ENCODE measurements at places on chromosomes 6 and 20.

DNA sequence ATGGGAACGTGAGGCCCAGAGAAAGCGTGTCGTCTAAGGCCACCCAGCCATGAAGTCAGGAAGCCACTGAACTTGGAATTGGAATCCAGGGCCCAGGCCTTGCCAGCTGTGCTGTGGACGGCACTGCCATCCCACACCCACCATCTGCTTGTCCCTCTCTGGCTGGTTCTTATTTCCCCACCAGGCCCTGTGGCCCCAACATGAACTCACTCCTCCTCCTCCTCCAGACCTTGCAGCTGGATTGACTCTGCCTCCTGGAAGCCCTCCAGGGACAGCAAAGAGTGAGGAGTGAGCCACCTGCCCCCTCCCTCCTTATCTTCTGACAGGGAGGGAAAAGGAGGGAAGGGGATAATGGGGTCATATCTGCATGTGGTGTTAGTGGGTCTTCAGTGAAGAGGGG lies 16.0 kb upstream of the IP6K3 start:
- DNase-seq: no peak

- no peak for DNase-seq
Observed at GRCh38 chr20:36950414-36951197, 902 bp downstream of the SAMHD1 start.

GRCh38 chr6:169963581-169964297 lies 212.3 kb downstream of the ERMARD start:
- DNase-seq: no peak

- no peak for DNase-seq
Observed at GRCh38 chr20:45902199-45902701, 9.7 kb downstream of the PLTP start.

GRCh38 chr20:32207626-32208498 lies at the start of the genes PLAGL2 and POFUT1:
Gene PLAGL2, minus strand, starts transcription at chr20:32207743. Its CDS starts 5,565 bp downstream, at chr20:32202178.
Gene POFUT1, plus strand, starts transcription at chr20:32207880. Its CDS starts 62 bp downstream, at chr20:32207942.
- peak; percentile 20 for DNase-seq

DNA sequence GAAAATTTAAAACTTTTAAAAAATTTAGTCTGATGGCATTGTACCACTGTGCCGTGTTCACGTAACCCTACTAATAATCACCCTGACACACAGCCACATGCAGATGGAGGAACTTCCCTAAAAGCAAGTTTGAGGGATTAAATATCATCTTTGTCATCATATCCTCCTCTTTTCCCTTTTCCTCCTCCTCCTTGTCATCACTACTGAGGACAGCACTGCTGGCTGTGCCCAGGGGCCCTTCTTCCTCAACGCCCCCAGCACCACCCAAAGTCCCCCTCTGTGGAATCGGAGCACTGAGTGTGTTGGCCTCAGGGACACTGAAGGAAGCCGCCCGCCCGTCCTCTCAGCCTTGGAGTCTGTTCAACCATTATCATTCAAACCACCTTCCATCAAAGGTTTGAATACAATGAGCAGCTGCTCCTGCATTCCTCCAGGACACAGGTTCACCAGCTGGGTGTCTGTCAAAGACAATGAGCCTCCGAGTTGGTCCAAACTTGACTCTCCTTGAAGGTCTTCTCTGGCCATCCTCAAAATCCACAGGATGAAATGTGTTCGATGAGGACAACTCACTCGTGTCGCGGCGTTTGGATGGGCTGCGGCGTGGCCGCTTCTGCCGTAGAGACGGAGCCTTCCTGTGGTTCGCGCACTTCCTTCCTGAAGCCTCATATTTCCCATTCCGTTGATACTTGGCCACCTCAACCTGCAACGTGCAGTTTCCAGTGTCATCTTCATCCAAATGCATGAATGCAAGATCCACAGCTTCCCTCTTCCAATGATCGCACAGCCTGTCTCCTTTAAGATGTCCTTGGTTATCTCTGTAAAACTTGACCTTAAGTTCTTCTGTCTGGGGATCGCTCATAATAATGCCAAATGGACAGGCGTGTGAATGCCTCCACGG lies 23.3 kb downstream of the NQO2 start:
- DNase-seq: no peak

DNA sequence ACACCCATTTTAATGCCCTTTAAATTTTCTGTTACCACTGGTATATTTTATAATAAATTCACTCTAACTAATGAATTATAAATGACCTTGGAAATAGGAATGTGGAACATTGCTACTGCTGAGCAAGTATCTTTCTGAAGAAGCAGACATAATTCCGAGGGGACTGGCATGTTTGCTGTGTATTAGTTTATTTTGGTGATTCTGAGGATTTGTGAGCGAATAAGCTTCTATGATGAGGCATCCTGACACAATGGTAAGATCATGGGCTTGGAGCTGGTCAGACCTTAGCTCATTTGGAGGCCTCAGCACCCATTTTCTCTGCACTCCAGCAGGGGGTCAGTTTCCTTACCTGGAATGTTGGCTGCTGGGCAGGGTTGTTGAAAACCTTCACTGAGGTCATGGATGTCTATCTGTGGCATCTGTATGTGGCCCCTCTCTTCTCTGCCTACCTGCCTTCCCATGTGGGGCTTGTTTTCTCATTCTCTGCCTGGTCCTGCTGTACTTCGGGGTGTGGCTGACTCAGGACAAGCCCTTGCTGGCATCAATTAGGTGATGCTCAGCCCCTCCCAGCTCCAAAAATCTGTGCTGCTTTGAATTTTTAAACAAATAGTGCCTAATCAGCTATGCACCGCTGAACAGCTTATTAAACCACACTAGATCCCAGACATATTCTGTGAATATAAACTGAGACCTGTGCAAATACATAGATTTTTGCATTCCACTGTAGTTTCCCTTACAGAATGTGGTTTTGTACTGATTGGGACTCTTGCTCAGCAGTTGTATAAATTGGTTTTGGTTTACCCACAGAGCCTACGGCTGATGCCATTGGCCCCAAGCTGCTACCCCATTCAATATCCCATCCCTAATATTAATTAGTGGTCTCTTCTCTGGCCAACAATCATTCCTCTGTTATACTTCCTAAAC lies 10.7 kb downstream of the ARID1B start:
- DNase-seq: no peak

DNA sequence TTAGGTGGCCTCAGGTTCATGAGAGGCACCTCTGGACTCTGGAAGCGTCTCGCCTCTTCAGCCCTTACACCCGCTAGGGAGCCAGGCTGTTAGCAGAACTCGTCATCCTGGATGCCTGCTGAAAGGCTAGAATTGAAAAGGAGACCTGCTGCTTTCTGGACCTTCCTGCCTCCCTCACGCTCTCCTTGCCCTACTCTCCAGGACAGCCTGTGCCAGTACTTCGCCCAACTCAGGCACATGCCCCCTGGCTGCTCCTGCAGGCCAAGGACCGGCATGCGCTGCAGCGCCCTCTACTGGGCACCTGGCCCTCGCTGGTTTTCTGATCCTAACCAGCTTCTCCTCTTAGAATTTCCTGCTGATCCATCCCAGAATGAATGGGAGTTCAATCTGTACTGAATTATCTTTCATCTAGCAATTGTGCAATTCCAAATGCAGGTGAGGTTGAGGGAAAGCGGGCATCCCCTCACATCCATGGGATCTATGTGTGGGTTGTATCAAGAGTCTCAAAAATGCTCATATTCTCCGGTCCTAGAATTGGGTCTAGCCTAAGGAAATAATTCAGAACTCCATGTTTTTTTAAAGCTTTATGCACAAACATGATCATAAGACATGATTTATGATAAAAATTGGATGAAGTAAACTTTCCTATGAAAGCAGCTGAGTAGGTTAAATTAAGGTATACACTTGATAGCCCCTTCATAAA lies 78.0 kb downstream of the PTPN1 start:
- no peak for DNase-seq

DNA sequence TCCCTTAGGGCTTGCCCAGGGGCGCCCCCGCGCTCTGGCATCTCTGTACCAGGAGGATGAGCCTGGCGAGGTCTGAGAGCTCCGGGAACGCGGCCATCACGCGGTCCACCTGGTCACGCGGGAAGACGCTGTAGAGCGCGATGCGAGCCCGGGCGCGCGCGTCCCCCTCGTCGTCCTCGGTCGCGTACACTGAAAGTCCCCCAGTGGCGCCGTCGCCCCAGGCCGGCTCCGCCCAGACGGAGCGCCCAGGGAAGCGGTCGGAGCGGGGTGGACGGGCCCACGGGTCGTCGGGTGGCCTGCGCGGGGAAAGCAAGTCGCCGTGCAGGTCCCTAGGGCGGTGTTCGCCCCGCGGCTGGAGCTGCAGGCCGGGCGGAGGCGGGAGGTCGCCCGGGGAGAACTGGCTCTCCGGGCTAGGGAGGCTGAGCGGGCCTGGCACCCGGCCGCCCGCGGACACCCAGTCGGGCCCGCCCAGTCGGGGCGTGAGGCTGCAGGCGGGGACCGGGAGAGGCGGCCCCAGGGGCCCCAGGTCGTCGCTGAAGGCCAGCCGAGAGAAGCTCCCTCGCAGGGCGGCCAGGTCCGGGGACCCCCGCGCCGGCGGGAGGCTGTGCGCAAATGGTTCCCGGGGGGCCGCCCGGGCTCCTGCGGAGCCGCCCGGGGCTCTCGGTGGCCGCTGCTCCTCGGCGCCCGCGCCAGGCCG lies 34.0 kb downstream of the ZC3H12D start:
- DNase-seq: no peak

- DNase-seq: no peak
Observed at GRCh38 chr6:14108571-14109410, 8.8 kb upstream of the CD83 start.

DNA sequence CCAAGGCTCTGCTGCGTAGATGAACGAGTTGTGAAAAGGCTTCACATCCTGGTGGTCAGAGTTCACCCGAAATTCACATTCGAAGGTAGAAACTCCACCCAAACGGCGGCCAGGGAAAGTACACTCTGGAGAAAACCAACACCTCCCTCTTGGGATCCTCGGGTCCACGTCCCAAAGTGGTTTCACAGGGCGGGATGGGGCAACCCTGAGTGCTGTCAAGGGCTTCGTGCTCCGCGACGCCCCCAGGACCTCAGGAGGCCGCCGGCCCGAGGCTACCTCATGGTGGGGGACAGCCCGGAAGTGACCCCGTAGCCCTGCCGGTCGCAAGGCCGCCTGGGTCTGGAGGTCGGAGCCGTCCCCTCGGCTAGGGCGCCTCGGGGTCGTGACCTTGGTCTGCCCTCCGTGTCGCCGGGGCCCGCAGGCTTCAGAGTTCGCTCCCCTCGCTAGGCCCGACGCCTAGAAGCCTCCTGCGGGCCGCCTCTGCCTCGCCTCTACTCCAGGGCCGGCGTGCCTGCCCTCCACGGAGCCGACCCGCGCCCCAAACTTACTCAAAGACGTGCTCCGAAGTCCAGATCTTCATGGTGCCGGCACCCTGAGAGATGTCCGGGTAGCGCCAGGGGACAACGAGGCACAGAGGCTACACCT lies at the start of gene PRELID3B:
Gene PRELID3B (minus strand): TSS at position 636 of the 645 bp plus-strand sequence. CDS start 56 bp downstream, at position 580.
- DNase-seq: no peak
